ENCODE measurements at places on chromosomes 16 and 17. TPM values are rescaled to one million over a fixed set of nuclear protein-coding genes. Genes with fewer than 3 reads are reported as not detected.

DNA sequence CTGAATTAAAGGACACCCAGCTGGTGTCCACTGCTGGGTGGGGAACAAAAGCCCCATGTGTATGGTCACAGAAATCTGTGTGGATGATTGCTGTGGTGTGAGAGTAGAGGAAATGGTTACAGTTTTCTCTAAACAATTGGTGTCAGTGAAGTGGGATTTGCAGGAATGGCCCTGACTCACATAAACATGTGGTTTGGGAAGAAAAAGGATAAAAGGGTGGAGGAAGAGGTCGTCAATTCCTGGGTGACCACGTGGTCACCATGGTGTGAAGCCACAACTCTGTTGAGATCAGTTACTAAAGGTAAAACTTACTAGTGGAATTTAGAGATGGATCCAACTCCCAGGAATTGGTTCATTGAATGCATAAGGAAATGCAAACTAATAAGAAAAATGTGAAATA, 3.6 kb upstream of the TUBG2 start:
- no peak overlapping the region for H3K4me3 ChIP-seq
- H3K36me3 ChIP-seq = no peaks in the 10 kb centered on the region
- no peak for DNase-seq
- no peaks in the 10 kb centered on the region for H3K27me3 ChIP-seq

DNA sequence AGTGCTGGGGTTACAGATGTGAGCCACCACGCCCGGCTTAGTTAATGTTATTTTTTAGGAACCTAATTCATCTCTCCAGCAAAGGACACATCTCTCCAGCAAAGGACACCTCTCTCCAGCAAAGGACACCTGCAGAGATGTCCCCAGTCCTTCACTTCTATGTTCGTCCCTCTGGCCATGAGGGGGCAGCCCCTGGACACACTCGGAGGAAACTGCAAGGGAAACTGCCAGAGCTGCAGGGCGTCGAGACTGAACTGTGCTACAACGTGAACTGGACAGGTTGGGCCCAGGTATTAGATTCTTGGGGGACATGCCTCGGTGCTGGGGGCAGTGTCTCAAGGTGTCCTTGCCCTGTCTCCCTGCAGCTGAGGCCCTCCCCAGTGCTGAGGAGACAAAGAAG, 4.7 kb downstream of the PFAS start:
- H3K4me1 ChIP-seq = no peaks in the 10 kb centered on the region
- no peak overlapping the region for H3K4me3 ChIP-seq
- DNase-seq = no peak
- peaks cover 33% of the 10 kb centered on the region for H3K36me3 ChIP-seq
- no peaks in the 10 kb centered on the region for H3K27me3 ChIP-seq
- no peak overlapping the region for H3K27ac ChIP-seq

GRCh38 chr16:66524601-66525164, 25.2 kb downstream of the TK2 start:
- H3K27ac ChIP-seq = peak overlapping the region; percentile 42
- no peak for DNase-seq
- no peak overlapping the region for H3K4me3 ChIP-seq
- H3K4me1 ChIP-seq = peaks cover 14% of the 10 kb centered on the region
- H3K36me3 ChIP-seq = peaks cover 40% of the 10 kb centered on the region
- no peaks in the 10 kb centered on the region for H3K27me3 ChIP-seq

DNA sequence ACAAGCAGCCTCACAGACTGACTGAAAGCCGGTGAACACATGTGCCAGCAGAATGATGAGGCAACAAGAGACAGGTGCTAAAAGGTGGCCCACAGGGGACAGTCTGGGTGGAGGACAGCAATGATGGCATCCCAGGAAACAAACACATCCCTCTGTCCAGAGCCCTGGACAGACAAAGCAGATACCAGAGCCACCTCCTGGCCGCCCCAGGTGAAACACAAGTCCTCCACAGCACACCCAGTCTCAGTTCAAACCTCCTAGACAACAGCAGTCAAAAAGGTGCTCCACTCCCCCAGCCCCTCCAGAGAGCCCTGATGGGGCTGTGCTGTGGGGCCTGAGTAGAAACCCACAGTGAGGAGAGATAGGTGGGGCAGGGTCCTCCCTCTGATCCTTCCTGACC, 20.3 kb upstream of the CDH5 start:
- H3K36me3 ChIP-seq = no peaks in the 10 kb centered on the region
- H3K4me1 ChIP-seq = no peaks in the 10 kb centered on the region
- H3K27me3 ChIP-seq = no peaks in the 10 kb centered on the region
- H3K4me3 ChIP-seq = no peak overlapping the region
- no peak overlapping the region for H3K27ac ChIP-seq

DNA sequence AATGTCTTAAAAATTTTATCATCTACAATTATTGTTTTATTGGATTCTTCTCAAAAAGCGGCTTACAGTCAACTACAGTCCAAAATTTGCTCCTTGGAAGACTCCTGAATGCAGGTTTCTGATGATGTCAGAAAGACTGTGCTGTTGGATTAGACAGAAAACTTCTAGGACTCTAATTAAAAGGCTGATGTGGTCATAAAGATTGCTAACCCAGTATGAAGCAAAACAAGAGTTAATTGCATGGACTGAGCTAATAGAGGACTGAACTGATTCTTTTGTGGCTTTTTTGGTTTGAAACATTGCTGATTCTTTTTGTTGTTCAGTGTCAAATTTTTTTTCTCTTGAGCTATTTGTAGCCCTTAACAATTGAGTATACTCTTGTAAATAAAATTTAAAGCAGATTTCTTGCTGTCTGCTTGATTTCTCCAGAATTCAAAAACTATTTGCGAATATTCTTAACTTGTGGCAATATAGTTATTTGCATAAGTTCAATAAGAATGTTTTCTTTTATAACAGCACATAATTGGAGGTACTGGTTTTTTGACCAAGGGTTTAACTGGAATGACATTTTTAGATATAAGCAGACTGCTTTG, 33.1 kb upstream of the LCMT1 start:
- H3K27ac ChIP-seq = no peak overlapping the region
- H3K36me3 ChIP-seq = no peaks in the 10 kb centered on the region
- H3K4me3 ChIP-seq = no peak overlapping the region
- DNase-seq = no peak
- no peaks in the 10 kb centered on the region for H3K4me1 ChIP-seq
- H3K27me3 ChIP-seq = no peaks in the 10 kb centered on the region

DNA sequence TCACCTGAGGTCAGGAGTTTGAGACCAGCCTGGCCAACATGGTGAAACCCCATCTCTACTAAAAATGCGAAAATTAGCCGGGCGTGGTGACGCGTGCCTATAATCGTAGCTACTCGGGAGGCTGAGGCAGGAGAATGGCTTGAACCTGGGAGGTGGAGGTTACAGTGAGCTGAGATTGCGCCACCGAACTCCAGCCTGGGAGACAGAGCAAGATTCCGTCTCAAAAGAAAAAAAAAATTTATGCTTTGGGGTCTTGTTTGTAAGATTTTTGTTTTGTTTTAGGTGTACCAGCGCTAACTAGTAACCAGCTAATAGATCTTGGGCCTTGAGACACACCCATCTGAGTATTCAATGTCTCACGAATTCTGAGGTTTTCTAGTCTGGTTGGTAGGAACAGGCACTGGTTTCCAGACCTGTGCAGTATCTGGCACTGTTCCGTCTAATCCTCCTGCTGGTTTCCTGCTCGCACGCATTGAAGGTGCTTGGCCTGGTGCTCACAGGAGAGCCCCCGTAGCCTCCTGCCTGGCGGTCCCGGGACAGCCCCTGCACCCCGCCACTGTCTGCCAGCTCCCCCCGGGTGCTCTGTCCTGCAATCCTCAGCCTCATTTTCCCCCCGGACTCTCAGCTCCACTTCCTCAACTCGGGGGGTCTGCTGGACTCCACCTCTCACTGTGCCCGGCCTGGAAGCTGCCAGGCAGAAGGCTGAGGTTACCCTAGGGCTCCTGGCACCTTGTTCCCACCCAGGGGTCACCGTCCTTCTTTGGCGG, 10.6 kb upstream of the DUS1L start:
- no peak overlapping the region for H3K4me3 ChIP-seq
- no peak overlapping the region for H3K27ac ChIP-seq
- no peak for DNase-seq
- H3K4me1 ChIP-seq = no peaks in the 10 kb centered on the region
- peaks cover 30% of the 10 kb centered on the region for H3K36me3 ChIP-seq

- H3K4me3 ChIP-seq = no peak overlapping the region
- peaks cover 8% of the 10 kb centered on the region for H3K36me3 ChIP-seq
- DNase-seq = no peak
- no peaks in the 10 kb centered on the region for H3K27me3 ChIP-seq
These were observed 5.7 kb upstream of the PHAF1 start for GRCh38 chr16:67104061-67104460.

GRCh38 chr17:29256735-29257466, 10.2 kb downstream of the CRYBA1 start:
- peak overlapping the region; percentile 48 for H3K27ac ChIP-seq
- peak overlapping the region; percentile 11 for H3K4me3 ChIP-seq
- H3K36me3 ChIP-seq = peaks cover 22% of the 10 kb centered on the region

GRCh38 chr16:21339941-21340340, 61.9 kb upstream of the CRYM start:
- no peak overlapping the region for H3K4me3 ChIP-seq
- H3K36me3 ChIP-seq = no peaks in the 10 kb centered on the region
- no peak for DNase-seq
- no peaks in the 10 kb centered on the region for H3K4me1 ChIP-seq
- H3K27ac ChIP-seq = no peak overlapping the region

GRCh38 chr17:32688221-32688620, 188.7 kb downstream of the MYO1D start:
- no peaks in the 10 kb centered on the region for H3K4me1 ChIP-seq
- no peak overlapping the region for H3K4me3 ChIP-seq
- peaks cover 4% of the 10 kb centered on the region for H3K36me3 ChIP-seq
- DNase-seq = no peak
- no peak overlapping the region for H3K27ac ChIP-seq
- H3K27me3 ChIP-seq = no peaks in the 10 kb centered on the region

DNA sequence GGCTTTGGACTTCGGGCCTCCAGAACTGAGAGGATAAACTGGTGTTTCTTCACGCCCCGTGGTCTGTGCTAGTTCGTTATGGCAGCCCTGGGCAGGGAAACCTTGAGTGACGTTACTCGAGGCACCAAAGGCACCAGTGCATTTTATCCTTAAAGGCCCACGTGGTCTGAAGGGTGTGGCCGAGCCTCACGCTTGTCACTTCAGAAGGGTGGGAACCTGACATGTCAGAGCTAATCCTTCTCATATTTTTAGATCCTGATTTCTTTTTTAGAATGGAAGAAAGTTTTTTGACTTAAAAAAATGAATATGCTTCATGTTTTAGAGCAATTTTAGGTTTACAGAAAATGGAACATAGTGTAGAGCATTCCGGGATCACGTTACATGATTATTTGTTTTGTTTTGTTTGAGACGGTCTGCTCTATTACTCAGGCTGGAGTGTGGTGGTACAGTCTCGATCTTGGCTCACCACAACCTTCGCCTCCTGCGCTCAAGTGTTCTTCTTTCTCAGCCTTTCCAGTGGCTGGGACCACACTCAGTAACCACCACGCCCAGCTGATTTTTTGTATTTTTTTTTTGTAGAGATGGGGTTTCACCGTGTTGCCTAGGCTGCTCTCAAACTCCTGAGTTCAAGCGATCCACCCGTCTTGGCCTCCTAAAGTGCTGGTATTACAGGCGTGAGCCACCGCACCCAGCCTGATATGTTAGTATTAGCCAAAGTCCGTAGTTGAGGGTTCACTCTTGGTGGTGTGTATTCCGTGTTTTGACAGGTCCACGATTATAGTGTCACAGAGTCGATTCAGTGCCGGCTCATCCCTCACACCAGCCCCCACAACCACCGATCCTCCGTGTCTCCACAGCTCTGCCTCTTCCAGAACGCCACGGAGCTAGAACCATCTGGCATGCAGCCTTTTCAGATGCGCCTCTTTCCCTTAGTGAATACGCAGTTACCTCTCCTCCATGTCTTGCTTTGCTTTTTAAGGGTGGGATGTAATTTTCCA, 47.9 kb downstream of the RAB11FIP3 start:
- no peak overlapping the region for H3K4me3 ChIP-seq
- no peaks in the 10 kb centered on the region for H3K27me3 ChIP-seq
- H3K4me1 ChIP-seq = no peaks in the 10 kb centered on the region
- peaks cover 24% of the 10 kb centered on the region for H3K36me3 ChIP-seq

DNA sequence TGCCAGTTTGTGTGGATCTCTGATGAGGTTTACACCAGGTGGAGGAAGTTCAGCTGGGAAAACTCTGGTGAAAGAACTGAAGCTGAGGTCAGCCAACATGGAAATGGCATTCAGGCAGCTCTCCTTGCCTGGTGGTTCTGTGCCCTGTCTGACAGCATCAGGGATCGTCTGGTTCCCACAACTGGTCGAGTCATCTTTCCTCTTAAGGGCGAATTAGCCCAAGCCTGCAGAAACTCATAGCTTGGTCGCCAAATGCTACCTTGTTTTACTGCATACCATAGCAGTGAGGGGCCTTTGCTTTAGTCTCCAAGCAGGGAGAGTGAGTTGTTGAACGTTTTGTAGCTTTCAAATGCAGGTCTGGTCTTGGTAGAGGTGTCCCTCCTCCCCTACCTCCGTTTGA, 7.2 kb downstream of the PLCG2 start:
- DNase-seq = no peak
- no peaks in the 10 kb centered on the region for H3K27me3 ChIP-seq
- no peaks in the 10 kb centered on the region for H3K36me3 ChIP-seq
- H3K4me1 ChIP-seq = no peaks in the 10 kb centered on the region

DNA sequence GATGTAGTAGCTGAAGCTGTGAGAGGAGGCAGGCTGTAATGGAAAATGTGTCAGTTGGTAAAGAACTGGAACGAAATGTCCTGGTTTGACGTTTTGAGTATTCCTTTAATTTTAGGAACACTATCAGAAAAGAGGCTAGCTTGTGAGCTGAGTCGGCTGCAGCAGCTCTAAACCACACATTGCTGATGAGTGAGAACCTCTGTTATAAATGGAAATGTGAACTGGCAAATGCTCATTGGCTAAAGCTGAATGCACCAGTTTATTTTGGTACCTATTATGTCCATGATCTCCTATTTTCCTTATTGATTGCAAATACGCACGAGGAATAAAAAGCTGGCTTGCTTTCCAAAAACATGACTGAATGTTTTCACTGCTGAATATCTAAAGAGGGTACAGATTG, 11.0 kb upstream of the WIPI1 start:
- no peak for DNase-seq
- H3K27ac ChIP-seq = peak overlapping the region; percentile 67
- H3K4me3 ChIP-seq = no peak overlapping the region
- no peaks in the 10 kb centered on the region for H3K27me3 ChIP-seq

GRCh38 chr17:82092094-82092586, 5.9 kb downstream of the FASN start:
- no peaks in the 10 kb centered on the region for H3K27me3 ChIP-seq
- peaks cover 10% of the 10 kb centered on the region for H3K4me1 ChIP-seq
- H3K4me3 ChIP-seq = no peak overlapping the region
- H3K27ac ChIP-seq = no peak overlapping the region

GRCh38 chr17:7405350-7406234, 1.7 kb upstream of the TMEM256 start:
- no peaks in the 10 kb centered on the region for H3K4me1 ChIP-seq
- H3K36me3 ChIP-seq = peaks cover 7% of the 10 kb centered on the region
- H3K27ac ChIP-seq = peak overlapping the region; percentile 89

The FGF11 gene
- 0.32 TPM for total RNA-seq

The TMEM92 gene
- total RNA-seq = not detected

The MED31 gene
- total RNA-seq = not detected

The BAIAP3 gene
- 0.64 TPM for total RNA-seq

The ASPSCR1 gene
- 45.1 TPM for total RNA-seq

The JPH3 gene
- not detected for total RNA-seq
